Psoas muscle (tissue), 8 donors: ENCODE measurements at places on chromosomes 6 and 20. TPM values are rescaled to one million over a fixed set of nuclear protein-coding genes. Genes with fewer than 3 reads are reported as not detected.

The PRL gene
- not detected for total RNA-seq

DNA sequence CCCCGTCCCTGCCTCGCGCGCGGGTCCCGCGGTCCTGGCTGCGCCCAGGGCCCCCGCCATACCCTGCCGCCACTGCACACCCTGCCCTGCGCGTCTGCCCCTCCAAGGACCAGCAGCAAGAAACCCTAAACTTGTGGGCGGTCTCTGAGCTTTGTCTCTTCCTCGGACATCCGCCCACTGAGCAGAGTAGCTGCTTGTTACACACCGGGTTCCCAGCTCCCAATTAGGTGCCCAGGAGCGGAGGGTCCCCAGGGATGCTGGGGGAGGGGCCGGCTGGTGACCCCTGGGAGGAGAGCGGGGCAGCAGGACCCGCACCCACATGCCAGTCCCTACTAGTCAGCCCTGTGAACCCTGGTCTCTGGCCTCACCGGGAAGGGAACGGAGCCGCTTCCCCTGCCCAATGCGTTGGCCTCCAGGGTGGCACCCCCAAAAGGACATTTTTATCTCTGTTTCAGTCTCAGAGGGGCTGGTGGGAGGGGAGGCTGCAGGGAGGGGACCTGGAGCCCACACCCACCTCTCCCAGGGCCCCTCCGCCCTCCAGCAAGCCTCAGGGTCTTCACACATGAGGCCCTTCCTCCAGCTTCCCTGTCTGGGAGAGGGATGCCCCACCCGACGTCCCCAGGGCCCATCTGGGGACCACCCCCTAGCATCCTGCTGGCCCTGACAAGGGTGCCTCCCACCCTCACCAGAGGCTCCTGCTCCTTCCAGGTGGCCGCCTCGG, 10.5 kb downstream of the STMN3 start:
- no peaks in the 10 kb centered on the region for H3K36me3 ChIP-seq
- peak overlapping the region; percentile 72 for H3K4me3 ChIP-seq
- DNase-seq, result peak; percentile 65

- no peak overlapping the region for H3K27ac ChIP-seq
- peaks cover 60% of the 10 kb centered on the region for H3K4me1 ChIP-seq
- no peak for DNase-seq
Measured at GRCh38 chr6:166624275-166624674, 2.8 kb downstream of the RPS6KA2 start.

- no peak overlapping the region for H3K4me3 ChIP-seq
- H3K27ac ChIP-seq, result no peak overlapping the region
- no peaks in the 10 kb centered on the region for H3K36me3 ChIP-seq
- DNase-seq, result no peak
- no peaks in the 10 kb centered on the region for H3K27me3 ChIP-seq
Measured at GRCh38 chr6:16503970-16504415, 257.3 kb downstream of the ATXN1 start.

DNA sequence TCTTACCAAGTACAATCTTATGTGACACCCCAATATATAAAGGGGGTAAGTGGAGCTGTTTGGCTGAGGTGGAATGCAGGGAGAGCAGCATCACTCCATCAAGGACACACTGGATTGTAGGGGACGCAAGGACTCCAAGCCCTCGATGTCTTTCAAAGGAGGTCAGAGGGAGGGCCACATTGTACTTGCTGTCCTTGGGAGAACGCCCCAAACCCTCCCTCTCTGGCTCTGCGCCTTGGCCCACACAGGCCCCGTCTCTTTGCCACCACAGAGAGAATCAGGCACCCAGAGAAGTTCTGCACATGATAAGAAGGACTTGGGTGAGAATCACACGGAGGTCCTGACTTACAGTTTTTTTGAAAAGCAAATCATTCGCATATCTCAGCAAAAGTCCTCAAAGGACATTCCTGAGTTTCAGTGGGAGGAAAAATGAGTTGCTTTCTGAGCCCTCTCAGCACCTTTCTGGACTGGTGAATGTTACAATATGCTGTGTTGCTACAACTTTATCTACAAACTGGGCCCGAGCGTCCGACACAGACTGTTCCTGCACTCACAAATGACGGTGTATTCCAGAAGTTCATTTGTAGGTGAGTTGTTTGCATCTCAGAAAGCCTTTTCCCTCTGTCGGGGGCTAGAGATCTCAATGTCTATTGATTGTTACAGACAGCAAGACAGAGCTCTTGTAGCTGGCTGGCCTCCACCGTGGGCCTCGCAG, 92.5 kb upstream of the AKAP12 start:
- no peak overlapping the region for H3K27ac ChIP-seq
- no peaks in the 10 kb centered on the region for H3K27me3 ChIP-seq
- DNase-seq, result no peak

GRCh38 chr20:21498635-21499034, 15.2 kb downstream of the NKX2-2 start:
- no peak for DNase-seq
- peaks cover 57% of the 10 kb centered on the region for H3K27me3 ChIP-seq
- no peak overlapping the region for H3K4me3 ChIP-seq
- H3K4me1 ChIP-seq, result no peaks in the 10 kb centered on the region
- H3K27ac ChIP-seq, result no peak overlapping the region
- no peaks in the 10 kb centered on the region for H3K36me3 ChIP-seq

GRCh38 chr6:41696788-41697187, 38.6 kb downstream of the TFEB start:
- no peak overlapping the region for H3K27ac ChIP-seq
- H3K36me3 ChIP-seq, result peaks cover 6% of the 10 kb centered on the region
- no peak overlapping the region for H3K4me3 ChIP-seq
- peaks cover 60% of the 10 kb centered on the region for H3K4me1 ChIP-seq

DNA sequence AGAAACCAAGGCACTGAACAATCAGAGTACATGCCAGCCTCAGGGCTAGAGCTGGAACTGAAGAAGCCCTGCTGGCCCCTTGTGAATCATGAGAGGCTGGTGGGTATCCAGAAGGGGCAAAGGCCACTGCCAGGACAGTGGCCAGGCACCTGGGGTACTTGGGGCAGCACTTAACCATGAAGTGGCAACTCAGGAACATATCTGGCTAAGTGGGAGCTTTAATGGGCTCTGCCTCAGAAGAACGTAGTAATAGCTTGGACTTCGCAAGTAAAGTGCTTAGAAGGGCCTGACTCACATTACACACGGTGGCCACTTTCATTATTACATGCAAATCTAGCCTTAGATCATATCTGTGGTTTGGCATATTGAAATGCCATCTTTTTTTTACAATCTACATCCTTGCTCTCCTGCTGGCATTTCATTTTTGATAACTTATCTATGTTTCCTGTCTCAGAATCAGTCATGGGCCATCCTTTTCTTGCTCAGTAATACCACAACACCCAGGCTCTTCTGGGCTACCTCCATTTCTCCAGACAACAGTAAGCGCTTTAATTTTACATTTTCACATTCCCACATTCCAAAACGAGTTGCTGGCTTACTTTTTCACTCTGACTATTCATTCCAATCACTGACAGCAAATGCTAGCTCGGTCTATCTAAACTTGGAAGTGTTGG, 21.6 kb downstream of the NAPB start:
- H3K36me3 ChIP-seq, result no peaks in the 10 kb centered on the region
- no peak for DNase-seq
- H3K27ac ChIP-seq, result no peak overlapping the region
- no peaks in the 10 kb centered on the region for H3K27me3 ChIP-seq
- H3K4me1 ChIP-seq, result peaks cover 38% of the 10 kb centered on the region
- H3K4me3 ChIP-seq, result no peak overlapping the region

The ATP9A gene
- total RNA-seq, result 42.3 TPM

DNA sequence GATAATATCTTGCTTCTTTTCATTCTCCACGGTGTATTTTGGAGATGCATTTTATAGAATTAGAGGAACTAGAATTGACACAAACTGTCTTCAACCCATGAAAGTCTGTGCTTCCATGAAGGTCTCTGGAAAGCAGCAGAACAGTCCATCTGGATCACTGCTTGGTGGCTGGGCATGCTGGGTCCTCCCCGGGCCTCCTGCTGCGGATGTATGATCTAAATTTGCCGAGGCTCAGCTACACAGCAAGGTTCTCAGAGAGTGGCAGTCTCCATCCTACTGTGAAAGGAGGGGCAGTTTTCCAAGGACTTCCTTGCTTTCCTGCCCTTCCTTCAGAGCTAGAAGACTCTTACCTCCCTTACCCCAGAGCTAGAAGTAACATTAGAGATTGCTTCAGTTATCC, 15.1 kb downstream of the PKIG start:
- peak overlapping the region; percentile 82 for H3K27ac ChIP-seq
- no peaks in the 10 kb centered on the region for H3K27me3 ChIP-seq
- H3K4me1 ChIP-seq, result peaks cover 88% of the 10 kb centered on the region
- no peak for DNase-seq
- no peaks in the 10 kb centered on the region for H3K36me3 ChIP-seq
- peak overlapping the region; percentile 33 for H3K4me3 ChIP-seq

The CRISP2 gene
- not detected for total RNA-seq

The RIMS1 gene
- 1.6 TPM for total RNA-seq

DNA sequence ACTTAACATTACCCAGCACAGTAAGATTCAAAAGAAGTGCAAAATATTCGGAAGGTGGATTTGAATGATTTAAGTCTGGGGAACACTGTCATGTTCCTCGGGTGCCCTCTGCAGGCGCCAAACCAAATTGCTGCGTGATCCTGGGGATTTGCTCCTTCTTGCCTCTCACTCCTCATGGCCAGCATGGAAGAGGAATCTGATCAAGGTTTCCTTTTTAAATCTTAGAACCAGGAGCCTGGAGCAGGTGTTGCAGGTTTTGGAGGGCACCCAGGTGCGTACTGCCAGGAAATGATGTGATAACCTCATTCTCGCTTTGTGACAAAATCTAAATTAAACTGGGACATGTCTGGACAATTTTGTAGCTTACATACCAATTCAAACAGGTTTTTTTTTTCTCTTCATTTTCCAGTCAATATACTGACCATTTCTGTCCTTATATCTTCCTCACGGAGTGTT, 8.1 kb upstream of the PFDN4 start:
- H3K36me3 ChIP-seq, result no peaks in the 10 kb centered on the region
- DNase-seq, result peak; percentile 79
- no peaks in the 10 kb centered on the region for H3K4me1 ChIP-seq
- no peaks in the 10 kb centered on the region for H3K27me3 ChIP-seq

DNA sequence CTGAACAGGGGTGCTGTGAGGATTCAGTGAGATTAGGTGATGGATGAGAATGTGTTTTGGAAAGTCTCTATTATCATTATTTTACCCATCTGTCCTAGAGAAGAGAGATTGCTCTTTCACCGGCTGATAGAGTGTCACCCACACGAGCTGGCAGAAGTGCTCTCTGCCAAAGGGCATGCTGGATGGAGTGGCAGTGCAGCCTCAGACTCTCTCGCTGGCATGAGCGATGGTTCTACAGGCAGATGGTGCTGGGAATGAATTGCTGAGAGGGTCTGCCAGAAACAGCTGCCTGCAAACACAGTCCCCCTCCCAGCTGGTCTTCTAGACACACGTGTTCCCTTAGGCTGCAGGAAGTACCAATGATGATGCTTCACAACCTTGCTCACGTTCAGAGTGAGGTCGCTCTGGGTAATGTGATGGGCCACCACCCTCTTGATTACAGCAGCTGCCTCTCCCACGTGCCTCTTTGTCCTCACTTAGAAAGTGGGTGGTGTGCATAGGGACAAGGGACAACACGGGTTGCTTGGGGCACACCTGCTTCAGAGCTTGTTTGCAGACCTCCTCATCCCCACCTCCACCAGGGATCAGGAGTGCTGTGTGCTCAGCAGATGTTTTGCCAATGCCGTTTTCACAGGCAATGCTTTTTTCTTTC, 84.7 kb downstream of the FOXA2 start:
- H3K4me1 ChIP-seq, result no peaks in the 10 kb centered on the region
- DNase-seq, result no peak
- no peaks in the 10 kb centered on the region for H3K27me3 ChIP-seq
- no peaks in the 10 kb centered on the region for H3K36me3 ChIP-seq

The MANEA gene
- 3.7 TPM for total RNA-seq

- no peak for DNase-seq
- H3K27ac ChIP-seq, result no peak overlapping the region
- no peaks in the 10 kb centered on the region for H3K4me1 ChIP-seq
- no peaks in the 10 kb centered on the region for H3K36me3 ChIP-seq
- peaks cover 12% of the 10 kb centered on the region for H3K27me3 ChIP-seq
- H3K4me3 ChIP-seq, result no peak overlapping the region
Measured at GRCh38 chr6:168439794-168440450, 1.1 kb upstream of the SMOC2 start.

DNA sequence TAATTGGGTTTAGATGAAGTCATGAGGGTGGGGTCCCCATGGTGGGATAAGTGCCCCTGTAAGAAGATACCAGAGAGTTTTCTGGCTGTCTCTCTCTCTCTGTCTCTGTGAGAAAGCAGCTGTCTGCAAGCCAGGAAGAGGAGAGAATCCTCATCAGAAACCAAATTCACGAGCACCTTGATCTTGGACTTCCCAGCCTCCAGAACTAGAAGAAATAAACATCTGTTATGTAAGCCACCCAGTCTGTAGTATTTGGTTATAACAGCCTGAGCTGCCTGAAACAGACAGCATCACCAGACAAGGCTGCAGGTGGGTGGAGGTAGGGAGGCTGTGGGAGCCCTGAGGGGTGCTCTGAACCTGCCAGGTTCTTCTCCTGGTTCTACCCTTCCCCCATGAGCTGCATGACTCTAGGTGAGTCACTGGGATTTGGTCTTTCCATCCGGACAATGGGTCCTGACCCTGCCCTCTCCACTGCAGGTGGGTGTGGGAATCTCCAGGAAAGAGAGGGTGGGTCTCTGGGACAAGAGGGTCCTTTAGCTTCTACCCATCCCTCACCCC, 34.3 kb upstream of the VEGFA start:
- H3K4me1 ChIP-seq, result no peaks in the 10 kb centered on the region
- no peaks in the 10 kb centered on the region for H3K27me3 ChIP-seq
- H3K4me3 ChIP-seq, result no peak overlapping the region
- no peak for DNase-seq

- no peak overlapping the region for H3K4me3 ChIP-seq
- H3K27me3 ChIP-seq, result no peaks in the 10 kb centered on the region
- no peak for DNase-seq
- H3K4me1 ChIP-seq, result no peaks in the 10 kb centered on the region
- peaks cover 86% of the 10 kb centered on the region for H3K36me3 ChIP-seq
Measured at GRCh38 chr6:135488023-135488422, 9.5 kb downstream of the AHI1 start.

DNA sequence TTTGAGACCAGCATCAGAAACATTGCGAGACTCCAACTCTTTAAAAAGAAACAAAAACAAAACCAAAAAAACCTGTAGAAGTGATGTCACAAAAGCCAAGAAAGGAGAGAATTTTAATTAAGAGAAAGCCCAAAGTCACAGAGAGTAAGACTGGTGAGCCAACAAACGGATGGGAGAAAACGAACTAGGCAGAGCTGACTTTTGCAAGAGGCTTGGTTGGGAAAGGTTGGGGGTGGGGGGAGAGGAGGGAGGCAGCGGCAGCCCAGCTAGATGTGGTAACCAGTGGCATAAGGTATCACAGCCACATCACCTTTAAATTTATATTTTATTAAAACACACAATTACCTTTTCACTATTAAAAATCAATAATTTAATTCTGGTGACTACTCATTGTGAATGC, 23.5 kb downstream of the NOL7 start:
- no peaks in the 10 kb centered on the region for H3K27me3 ChIP-seq
- H3K4me1 ChIP-seq, result no peaks in the 10 kb centered on the region
- H3K27ac ChIP-seq, result no peak overlapping the region
- no peak overlapping the region for H3K4me3 ChIP-seq
- no peak for DNase-seq

GRCh38 chr20:11492386-11492785, 425.3 kb upstream of the BTBD3 start:
- no peak overlapping the region for H3K27ac ChIP-seq
- H3K4me3 ChIP-seq, result no peak overlapping the region
- no peaks in the 10 kb centered on the region for H3K4me1 ChIP-seq
- H3K27me3 ChIP-seq, result no peaks in the 10 kb centered on the region
- H3K36me3 ChIP-seq, result no peaks in the 10 kb centered on the region
